AG10803 (cell line): ENCODE measurements at places on chromosomes 5 and 9.

- DNase-seq = no peak
Observed at GRCh38 chr9:95055334-95055850, 262.1 kb downstream of the FANCC start.

- DNase-seq = no peak
Observed at GRCh38 chr5:173778784-173779304, 109.3 kb upstream of the CPEB4 start.

GRCh38 chr9:120885958-120886357 is 9.0 kb upstream of the PHF19 start:
- no peak for DNase-seq

DNA sequence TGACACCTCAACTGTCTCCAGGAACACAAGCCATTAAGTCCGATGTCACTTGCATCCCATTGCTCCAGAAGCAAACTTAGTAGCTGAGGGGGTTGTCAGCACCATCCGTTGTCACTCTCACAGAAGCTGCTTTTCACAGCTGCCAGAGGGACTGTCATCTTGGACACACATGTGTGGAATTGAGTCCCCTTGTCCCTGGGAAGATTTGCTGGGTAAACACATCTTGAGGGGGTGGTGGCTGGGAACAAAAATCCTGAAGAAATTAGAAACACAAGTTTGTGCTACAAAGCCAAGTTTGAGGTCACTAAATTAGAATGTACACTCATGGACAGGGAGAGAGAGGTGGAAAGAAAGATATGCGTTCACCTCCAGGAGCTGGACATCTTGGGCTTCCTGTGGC is 55.2 kb upstream of the ADRA1B start:
- DNase-seq = peak; percentile 59

- DNase-seq = no peak
Observed at GRCh38 chr5:94498199-94498598, 120.2 kb downstream of the KIAA0825 start.

- no peak for DNase-seq
Observed at GRCh38 chr5:154830596-154830995, 19.8 kb downstream of the FAXDC2 start.

DNA sequence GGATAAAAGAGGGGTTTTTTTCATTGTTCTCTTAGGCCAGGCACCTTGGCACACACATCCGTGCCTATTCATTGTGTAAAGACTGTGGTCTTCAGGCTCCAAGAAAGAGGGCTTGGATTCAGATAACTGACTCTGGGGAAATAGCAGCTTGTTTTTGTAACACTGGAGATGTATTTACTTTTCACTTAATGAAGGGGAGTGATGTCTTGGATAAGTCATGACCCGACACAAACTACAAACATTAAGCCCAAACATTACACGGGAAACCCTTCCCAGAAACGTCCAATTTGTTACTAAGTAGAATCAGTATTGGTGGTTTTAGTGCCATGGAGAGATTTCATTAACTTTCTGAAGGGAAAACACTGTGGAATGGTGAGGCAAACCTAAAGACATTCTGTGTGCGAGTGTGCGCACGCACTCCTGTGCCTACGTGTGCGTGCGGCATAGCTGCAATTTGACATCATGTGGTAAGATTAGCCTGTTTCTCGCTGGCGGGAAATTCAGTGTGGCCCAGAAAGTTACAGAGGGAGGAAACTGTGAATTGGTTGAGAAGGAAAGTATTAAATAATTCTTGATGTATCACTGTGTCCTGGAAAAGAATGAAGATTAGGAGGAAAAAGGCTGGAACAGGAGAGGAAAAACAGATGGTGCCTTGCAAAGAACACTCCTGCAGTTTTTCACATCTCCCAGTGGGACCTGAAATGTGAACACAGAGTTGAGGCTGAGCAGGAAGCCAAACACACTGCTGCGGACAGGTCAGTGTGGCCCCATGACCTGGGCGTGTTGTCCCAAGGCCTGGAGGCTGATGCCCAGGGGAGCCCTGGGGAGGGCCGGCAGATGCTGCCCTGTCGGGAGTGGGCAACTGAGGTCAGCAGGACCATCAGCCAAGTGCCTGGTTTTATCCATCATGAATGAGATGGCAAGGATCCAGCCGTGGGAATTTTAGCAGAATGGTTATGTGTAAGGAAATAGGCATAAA is 108.5 kb downstream of the GAS1 start:
- DNase-seq = no peak

DNA sequence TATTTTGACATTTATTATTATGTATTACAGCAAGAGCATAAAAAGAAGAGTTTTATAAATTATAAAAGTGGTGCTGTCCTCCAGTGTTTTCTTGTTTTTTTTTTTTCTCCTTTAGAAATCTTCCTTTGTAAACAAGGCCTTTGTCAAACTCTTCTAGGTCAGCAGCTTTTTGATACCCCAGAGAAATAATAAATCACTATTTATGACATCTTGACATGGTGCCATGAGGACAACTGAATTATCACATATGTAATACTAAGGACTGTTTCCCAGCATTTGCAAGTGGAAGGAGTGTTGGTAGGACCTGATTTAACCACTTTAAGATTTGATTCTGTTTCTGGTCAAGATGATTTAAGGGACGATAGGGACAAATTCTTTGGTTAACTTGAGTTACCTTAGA is 4.6 kb downstream of the SMARCA2 start:
- DNase-seq = no peak

GRCh38 chr5:168528521-168529373 is at the start of gene FBLL1:
Gene FBLL1, plus strand, starts transcription at chr5:168529305. Its CDS starts 200 bp downstream, at chr5:168529505.
- peak; percentile 7 for DNase-seq

GRCh38 chr9:92138157-92138959 is 23.1 kb upstream of the SPTLC1 start:
- DNase-seq = peak; percentile 33

DNA sequence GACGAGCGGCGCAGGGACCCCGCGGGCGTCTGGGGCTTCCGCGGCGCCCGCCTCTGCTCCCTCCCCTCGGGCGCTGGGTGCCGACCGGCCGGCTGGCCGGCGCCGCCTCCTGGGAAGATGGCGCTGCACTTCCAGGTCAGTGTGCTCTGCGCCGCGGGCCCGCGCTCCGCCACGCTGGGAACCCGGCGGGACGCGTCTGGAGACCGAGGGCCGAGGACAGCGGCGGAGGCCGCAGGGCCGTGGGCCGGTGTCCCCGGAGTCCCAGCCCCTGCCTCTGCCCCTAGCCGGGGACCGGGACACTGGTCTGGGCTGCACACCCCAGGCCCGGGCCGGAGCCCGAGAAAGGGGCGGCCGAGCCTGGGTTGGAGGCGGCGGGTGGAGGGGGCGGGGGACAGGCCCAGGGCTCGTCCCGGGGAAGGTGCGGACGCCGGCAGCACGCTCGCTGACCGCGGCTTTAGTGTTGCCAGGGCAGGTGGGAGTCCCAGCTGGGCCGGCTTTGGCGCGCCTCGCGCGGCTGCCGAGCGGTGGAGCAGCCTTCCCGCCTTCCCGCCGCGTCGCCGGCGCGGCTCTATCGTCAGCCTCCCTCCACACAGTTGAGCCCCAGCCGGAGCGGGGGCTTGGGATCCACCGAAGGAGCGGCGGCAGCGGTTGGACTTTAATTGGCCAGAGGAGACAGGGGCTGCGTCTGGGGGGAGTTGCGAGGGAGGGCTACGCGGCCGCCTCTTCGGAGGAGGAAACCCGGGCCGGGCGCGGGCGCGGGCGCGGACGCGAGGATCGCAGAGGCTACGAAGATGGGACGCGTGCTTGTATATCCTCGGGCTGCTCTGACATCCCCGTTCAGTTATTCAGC is at the start of gene RANBP17:
Gene RANBP17 (plus strand): TSS at position 102 of the 850 bp plus-strand sequence.
- peak; percentile 67 for DNase-seq

DNA sequence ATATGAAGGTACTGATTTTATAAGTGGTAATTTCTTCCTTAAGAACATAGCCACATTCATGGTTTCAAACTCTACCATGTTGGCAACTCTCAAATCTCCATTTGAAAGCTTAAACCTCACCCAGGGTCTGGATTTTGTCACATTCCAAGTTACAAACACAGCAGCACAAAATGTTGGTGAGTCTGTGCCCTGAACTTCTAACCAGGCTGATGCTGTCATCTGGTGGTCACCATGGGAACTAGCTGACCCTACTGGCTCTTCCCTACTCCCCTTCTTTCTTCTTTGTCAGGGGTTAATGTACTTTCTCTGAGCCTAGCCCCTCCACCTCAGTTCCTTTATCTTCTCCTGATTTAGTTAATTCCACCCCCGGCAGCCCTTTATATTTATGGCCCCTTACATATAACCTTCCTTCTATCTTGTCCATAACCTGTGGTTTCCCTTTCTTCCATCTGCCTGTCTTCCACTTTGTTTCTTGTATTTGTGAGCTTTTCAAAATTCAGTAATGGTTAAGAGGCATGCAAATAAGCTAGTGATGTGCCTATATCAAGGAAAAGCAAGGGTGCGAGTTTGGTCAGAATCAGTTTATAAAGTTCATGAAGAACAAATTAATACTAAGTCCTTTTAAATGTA is 35.9 kb downstream of the TGFBR1 start:
- DNase-seq = peak; percentile 68

DNA sequence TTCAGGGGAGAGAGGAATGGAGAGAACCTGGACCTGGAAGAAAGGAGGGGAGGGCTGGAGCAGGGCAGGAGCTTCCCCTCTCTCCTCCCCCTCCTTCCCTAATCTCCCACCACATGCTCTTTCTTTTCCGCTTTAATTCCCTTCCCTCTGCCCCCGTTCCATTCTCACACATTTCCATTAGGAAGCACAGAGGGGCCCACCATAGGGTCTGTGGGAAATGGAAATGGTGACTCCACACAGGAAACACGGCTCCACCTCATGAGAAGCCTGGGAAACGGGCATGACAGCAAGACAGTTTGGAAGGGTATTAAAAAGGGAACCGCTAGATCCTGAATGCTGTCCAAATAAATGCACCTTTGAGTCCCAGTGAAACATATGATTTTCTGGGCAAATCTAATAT is 64.9 kb upstream of the ENTREP1 start:
- DNase-seq = no peak

DNA sequence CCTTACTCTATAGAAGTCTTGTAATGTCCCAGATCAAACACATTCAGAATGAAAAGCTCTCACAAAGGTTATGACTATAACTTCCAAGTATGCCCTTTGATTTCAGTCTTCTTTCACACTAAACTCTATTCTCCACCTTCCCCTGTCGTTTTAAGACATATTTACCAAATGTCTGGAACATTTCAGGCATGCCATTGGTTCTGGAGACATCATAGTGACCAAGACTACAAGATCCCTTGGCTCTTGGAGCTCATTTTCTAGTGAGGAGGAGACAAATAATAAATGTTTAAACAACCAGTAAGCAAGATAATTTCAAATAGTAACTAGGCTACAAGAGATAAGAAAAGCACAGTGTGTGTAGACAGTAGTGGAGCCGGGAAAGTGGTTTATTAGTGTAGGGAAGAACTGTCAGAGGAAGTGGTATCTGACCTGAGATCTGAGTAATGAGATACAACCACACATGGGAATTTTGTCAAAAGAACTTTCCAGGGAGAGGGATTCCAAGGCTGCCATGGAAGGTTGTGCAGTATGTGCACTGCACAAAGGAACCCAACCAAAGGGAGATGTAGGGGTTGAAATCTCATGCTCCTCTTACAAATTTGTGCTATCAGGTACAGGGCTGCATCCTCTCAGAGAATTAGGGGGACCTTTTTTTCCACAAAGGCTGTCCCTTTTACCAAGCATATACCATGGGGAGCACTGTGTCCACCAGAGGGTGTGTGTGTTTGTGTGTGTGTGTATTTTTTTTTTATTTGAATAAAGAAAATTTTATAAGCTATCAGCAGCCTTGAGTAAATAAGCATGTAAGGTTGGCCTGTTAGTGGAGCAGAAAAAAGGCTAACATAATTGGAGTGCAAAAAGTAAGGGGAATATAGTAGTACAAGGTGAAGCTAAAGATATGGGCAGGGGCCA is 1279.1 kb upstream of the WWC1 start:
- DNase-seq = no peak

DNA sequence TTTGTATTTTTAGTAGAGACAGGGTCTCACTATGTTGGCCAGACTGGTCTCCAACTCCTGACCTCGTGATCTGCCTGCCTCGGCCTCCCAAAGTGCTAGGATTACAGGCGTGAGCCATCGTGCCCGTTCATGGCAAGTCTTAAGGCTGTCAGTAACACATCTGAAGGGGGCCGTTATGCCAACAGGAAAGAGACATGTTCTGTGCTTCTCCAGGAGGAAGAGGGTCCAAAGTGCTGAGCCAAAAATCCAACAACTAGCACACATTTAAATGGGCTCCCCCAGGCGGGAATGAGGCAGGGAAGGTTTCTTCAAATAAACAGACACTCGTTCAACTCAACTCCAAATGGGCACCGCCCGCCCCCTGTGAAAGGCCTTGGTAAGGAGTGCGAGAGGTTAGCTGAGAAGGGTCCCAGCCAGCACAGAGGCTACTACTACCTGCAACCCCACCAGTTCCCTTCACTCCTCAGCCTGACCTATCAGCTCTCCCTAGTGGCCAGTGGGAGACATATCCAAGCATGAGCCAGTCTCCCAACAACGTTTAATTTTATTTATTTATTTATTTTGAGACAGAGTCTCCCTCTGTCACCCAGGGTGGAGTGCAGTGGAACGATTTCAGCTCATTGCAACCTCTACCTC is 84.1 kb upstream of the DMRT1 start:
- DNase-seq = peak; percentile 63

- DNase-seq = no peak
Observed at GRCh38 chr5:56490971-56491468, 257.9 kb upstream of the ANKRD55 start.

GRCh38 chr5:159886296-159886695 is 30.0 kb upstream of the ADRA1B start:
- no peak for DNase-seq

- DNase-seq = no peak
Observed at GRCh38 chr5:37111426-37112382, 137.5 kb downstream of the CPLANE1 start.

- no peak for DNase-seq
Observed at GRCh38 chr5:126514131-126514557, 80.9 kb downstream of the ALDH7A1 start.

DNA sequence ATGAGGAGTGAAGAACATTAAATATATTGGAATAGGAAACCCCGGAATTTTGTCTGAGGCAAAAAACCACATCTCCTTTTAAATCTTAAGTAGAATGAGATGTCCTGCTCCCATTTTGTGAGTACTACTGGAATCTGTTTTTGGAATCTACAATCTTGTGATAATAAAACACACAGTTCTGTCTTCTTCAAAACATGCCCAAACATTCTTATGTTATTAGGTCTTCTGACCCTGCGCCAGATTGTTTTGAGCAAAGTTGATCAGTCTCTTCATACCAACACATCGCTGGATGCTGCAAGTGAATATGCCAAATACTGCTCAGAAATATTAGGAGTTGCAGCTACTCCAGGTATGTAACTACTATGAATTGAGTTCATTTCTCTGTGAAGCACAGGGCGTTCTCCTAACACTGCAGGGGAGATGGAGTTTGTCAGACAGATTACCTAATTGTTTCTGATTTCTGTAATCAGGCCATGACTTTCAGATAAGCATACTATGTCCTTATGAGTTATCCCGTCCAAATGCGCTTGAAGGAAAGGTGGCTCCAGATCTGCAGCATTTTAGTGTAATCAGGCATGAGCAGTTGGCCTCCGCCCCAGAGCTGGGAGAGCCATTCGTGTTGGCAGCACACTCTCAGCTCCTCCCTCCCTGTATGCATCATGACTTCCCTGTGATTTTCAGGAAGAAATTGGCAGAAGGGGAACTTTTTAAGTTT is 88.0 kb downstream of the NLN start:
- peak; percentile 84 for DNase-seq

GRCh38 chr5:133459474-133460160 is 152.7 kb downstream of the FSTL4 start:
- no peak for DNase-seq
